Placental epithelial cell (primary cell): ENCODE measurements at places on chromosomes 12 and 14. TPM values are rescaled to one million over a fixed set of nuclear protein-coding genes. Genes with fewer than 3 reads are reported as not detected.

The MYO1H gene
- total RNA-seq: 0.76 and 1.2 TPM in 2 replicates

The SLC5A8 gene
- not detected in 2 replicates for total RNA-seq

The ACVRL1 gene
- 1.2 TPM in 1 of 2 replicates, not detected in the other for total RNA-seq

The GPRC5D gene
- 0.22 TPM in 1 of 2 replicates, not detected in the other for total RNA-seq

The PRB2 gene
- total RNA-seq: not detected in 2 replicates

The C12orf60 gene
- total RNA-seq: 0.79 and 0.98 TPM in 2 replicates

The NTF3 gene
- total RNA-seq: not detected in 2 replicates

The SDR9C7 gene
- total RNA-seq: under 0.01 TPM in 1 of 2 replicates, not detected in the other

The CNOT2 gene
- 159 and 174 TPM in 2 replicates for total RNA-seq

The HCAR1 gene
- total RNA-seq: under 0.01 and 0.11 TPM in 2 replicates

The SLC38A4 gene
- 0.33 TPM in 1 of 2 replicates, not detected in the other for total RNA-seq

The KLRC4 gene
- 1.2 TPM in 1 of 2 replicates, not detected in the other for total RNA-seq

The MED6 gene
- 36.8 and 38.1 TPM in 2 replicates for total RNA-seq

The TCP11L2 gene
- 14.6 and 22.8 TPM in 2 replicates for total RNA-seq

The ADAM21 gene
- total RNA-seq: under 0.01 and 0.43 TPM in 2 replicates

The GLT8D2 gene
- 11.6 and 29.4 TPM in 2 replicates for total RNA-seq

The GPR84 gene
- total RNA-seq: not detected in 2 replicates

The TM9SF1 gene
- total RNA-seq: 73.8 and 74.5 TPM in 2 replicates

The CLEC6A gene
- total RNA-seq: not detected in 2 replicates

The SCNN1A gene
- 47.1 and 59.2 TPM in 2 replicates for total RNA-seq

The ALX1 gene
- total RNA-seq: not detected in 2 replicates

The MYBPC1 gene
- not detected in 2 replicates for total RNA-seq

The SERPINA12 gene
- total RNA-seq: not detected in 2 replicates

The VRTN gene
- total RNA-seq: not detected in 2 replicates

The LRIG3 gene
- total RNA-seq: 4.3 and 9.0 TPM in 2 replicates

The SELPLG gene
- 2.0 and 3.9 TPM in 2 replicates for total RNA-seq

The CLEC4A gene
- total RNA-seq: under 0.01 TPM in 1 of 2 replicates, not detected in the other

The EML5 gene
- not detected in 2 replicates for total RNA-seq

The CBLN3 gene
- 0.87 and 2.4 TPM in 2 replicates for total RNA-seq

The AICDA gene
- 0.11 TPM in 1 of 2 replicates, not detected in the other for total RNA-seq

The SERPINA4 gene
- not detected in 2 replicates for total RNA-seq

The SLC10A1 gene
- not detected in 2 replicates for total RNA-seq
